Esophagus squamous epithelium (tissue), 5 donors: ENCODE measurements at places on chromosomes 7 and 10.

GRCh38 chr7:83161899-83162401 lies 734 bp downstream of the PCLO start:
- DNase-seq: no peak

- DNase-seq: no peak
These were observed 36.3 kb downstream of the RBM20 start for GRCh38 chr10:110680273-110681020.

- DNase-seq: no peak
These were observed 278.6 kb downstream of the ARHGAP12 start for GRCh38 chr10:31650010-31650409.

- no peak for DNase-seq
These were observed 8.1 kb downstream of the PRPS1L1 start for GRCh38 chr7:18019555-18019954.

- no peak for DNase-seq
These were observed 15.4 kb upstream of the GRB10 start for GRCh38 chr7:50798126-50798525.

GRCh38 chr10:22010539-22010938 lies 7.0 kb upstream of the DNAJC1 start:
- no peak for DNase-seq
